ENCODE measurements at places on chromosomes 16 and 17.

DNA sequence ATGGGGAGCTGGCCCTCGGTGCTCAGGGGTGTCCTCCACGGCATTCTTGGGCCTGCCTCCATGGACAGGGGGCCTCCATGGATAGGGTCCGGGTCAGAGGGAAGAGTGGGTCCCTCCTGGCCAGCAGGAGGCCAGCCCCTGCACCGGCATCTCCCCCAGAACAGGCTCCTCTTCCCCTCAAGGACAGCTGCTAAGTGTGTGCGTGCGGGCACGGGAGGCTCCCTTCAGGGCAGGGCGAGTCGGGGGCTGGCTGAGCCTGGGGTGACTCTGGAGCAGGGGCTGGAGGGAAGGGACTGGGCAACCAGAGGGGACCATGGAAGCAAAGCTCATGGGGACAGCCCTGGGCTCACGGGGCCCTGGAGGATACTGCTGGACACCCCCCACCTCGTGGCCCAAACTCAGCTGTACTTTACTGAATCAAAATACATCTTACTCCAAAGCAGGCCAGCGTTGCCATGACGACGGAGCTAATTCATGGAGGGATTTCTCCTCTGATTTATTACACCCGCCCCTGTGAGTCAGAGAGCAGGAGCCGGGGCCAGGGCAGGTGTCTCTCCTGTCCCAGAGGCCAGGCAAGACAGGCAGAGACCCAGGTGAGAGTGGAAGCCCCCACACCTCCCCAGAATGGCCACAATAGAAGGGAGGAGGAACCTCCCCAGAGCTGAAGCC is 2.1 kb downstream of the CASKIN1 start:
- DNase-seq = no peak

DNA sequence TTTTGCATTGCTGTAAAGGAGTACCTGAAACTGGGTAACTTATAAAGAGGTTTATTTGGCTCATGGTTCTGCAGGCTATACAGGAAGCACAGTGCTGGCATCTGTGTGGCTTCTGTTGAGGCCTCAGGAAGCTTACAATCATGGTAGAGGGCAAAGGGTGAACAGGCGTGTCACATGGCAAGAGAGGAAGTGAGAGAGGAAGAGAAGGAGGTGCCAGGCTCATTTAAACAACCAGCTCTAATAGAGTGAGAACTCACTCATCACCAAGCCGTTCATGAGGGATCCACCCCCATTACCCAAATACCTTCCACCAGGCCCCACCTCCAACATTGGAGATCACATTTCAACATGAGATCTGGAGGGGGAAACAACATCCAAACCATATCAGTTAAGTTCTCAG is 16.4 kb upstream of the CLEC19A start:
- no peak for DNase-seq

DNA sequence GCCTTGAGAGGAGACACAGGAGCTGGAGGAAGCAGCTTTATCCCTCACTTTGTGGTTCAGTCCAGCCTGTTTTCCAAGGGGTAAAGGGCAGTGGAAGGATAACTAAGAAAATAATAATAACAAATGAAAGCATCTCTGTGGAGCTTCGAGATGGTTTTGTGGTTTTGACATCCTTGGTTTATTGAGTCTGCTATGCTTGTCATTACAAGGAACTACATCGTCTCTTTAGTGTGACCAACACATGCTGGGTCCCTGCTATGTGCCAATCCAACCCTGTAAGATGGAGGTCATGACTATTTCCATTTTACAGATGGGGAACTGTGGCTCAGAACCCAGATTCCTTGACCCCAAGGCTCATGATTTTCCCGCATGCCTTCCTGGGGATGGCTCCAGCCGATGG is 124.8 kb downstream of the MRM1 start:
- DNase-seq = no peak

GRCh38 chr16:52283018-52283417 is 263.9 kb downstream of the TOX3 start:
- no peak for DNase-seq

DNA sequence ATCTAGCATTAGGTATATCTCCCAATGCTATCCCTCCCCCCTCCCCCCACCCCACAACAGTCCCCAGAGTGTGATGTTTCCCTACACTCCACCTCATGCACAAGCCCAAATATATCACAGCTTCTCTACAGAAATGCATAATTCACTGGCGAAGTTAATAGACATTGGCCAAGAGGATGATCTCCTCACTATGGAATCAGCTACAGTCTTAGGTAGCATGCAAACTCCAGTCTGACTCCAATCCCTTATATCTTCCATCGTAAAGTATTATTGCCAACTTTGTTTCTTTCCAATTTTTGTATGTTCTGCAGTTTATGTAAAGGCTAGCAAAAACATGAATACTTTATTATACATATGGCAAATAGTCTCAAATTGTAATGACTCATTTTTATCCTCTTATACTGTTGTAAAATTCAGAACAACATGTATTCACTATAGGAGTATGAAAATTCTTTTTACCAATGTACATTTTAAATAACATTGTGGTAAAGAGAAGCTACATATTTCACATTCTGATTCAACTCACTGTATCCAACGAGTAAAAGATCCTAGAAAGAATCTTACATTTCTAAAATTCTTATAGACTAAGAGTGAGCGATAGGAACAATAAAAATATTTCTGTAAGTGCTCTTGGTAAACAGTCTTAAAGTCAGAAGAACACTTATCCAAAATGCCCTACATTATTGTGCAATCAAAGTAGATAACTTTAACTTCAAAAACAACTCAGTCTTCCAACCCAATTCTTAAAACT is 871 bp downstream of the ABCA8 start:
- DNase-seq = no peak

DNA sequence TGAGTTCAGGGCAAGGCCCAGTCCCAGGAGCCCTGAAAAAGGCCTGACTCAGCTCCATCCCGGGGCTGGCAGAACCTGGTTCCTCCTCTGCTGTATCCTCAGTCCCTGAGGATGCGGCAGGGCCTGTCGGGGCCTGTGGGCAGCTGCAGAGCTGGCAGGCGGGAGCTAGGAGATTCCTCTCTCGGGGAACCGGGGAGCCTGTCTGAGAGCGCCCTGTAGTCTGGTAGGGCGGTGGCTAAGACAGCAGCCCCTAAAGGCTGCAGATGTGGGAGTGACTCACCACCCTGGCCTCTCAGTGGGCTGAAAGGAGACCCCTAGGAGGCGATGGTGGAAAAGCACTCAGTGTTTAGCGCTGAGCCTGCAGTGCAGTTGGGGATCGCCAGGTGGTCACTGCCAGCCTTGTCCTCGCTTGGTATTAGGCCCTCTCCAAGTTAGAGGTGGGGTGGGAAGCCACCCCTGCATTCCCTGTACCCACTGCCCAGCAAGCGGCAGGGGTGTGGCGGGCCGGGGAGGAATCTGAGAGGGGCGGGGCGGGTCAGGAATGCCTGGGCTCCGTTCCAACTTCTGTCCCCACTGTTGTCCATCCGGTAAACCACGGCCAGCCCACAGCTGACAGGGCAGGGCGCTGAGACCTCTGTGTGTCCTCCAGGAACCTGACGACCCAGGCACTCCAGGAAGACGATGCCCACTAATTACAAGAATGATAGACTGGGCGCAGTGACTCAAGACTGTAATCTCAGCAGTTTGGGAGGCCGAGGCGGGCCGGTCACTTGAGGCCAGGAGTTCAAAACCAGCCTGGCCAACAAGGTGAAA is 29.5 kb upstream of the CDH1 start:
- DNase-seq = no peak

DNA sequence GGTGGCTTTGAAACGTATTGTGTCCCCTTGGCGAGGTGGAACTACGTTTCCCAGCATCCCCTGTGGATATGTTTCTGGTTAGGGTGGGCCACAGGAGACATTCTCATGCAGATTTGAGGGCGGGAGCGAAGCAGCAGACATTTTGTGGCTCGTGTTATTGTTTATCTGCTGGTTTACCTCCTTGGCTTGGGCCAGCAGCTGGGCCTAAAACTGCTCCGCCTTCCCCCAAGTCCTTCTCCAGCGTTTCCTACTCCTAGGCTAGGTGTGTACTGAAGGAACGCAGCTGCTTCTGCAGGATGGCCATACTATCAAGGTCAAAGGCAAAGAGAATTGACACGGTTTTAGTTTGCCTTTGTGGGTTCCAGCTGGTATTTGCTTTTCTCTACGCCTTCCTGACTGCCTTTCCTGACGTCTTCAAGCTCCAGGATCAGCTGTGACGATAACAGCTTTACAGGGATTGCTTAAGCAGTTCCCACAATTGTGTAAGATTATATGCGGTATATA is 17.2 kb upstream of the WSB1 start:
- DNase-seq = no peak

DNA sequence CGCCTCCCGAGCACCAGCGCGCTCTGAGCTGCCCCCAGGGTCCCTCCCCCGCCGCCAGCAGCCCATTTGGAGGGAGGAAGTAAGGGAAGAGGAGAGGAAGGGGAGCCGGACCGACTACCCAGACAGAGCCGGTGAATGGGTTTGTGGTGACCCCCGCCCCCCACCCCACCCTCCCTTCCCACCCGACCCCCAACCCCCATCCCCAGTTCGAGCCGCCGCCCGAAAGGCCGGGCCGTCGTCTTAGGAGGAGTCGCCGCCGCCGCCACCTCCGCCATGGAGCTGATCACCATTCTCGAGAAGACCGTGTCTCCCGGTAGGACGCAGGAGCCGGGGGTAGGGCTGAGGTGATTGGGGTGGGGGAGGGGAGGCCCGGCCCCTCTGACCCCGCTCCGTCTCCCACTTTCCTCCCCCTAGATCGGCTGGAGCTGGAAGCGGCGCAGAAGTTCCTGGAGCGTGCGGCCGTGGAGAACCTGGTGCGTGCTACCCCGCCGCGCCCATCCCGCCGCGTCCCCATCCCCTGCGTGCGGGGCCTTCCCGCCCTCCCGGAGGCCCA is 329 bp downstream of the KPNB1 start:
- no peak for DNase-seq

All from stimulated activated CD8-positive, alpha-beta memory T cell treated with anti-CD3 and anti-CD28 coated beads, Interleukin-2, amount 100 ng/mL, for 48 hours (primary cell).